Activated CD8-positive, alpha-beta memory T cell treated with anti-CD3 and anti-CD28 coated beads for 48 hours (primary cell): ENCODE measurements at places on chromosomes 5 and 9.

GRCh38 chr5:6480133-6481051 is 31.7 kb downstream of the UBE2QL1 start:
- DNase-seq, result no peak

DNA sequence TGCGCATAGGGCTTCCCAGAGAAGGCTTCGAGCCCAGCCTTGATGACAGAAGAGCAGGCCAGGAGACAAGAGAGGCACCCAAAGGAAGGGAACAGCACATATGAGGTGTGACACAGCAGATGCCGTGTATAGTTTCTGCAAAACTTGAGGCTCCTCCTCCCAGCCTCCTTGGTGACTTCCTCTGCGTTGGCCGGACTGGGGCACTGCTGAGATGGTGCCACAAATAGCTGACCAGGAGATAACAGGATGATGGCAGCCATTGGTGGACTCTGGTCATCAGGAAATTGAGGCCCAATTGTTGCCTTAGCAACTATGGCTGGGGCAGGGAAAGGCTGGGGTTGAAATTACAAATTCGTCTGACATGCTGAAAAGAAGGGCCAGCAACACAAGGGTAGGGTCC is 4.8 kb upstream of the ZNF79 start:
- DNase-seq, result no peak

DNA sequence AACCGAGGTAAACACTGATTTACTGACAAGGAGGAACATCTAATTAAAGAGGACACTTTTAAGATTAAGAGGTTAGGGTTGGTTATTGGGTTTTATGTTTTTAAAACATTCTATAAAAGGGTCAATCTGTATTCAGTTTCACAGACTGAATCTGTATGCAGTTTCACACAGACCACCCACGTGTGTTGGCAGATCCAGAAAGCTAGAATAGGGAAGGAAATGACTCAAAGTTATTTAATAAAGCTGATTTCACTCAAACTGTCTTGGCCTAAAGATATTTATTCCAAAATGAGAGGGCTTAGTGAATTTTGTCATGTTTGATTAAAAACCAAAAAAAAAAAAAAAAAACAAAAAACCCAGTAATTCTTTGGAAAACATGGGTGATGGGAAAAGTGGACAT is 140.2 kb downstream of the SLC24A2 start:
- no peak for DNase-seq

- DNase-seq, result no peak
Observed at GRCh38 chr5:176780176-176781053, 29.9 kb upstream of the UNC5A start.

DNA sequence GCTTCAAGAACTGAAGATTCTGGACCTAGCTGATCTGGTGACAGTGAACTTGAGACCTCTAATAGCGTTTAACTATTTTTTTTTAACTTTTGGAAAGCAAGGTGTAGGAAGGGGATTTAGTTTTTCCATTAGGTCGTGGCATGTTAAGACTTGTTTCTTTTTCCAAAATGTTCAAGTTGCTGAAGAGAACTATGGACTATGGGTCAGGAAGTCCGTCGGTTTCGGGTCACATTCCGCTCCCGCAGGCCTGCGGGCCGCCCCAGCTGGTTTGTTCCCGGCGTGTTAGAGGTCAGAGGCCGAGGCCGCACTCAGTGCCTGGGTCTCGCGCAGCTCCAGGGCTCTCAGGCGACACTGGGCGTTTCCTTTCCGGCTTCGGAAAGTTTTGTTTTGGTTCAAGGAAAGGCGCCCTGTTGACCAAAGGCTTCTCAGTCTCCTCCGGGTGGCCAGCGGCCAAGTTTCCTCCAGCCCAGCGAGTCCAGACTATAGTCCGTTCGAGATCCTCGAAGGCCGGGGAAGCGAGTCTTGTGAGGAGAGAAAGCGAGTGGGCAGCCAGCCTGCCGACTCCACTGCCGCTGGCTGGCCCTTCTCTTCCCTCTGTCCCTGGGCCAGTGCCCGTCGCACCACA is 586 bp upstream of the FCHO2 start:
- DNase-seq, result no peak

DNA sequence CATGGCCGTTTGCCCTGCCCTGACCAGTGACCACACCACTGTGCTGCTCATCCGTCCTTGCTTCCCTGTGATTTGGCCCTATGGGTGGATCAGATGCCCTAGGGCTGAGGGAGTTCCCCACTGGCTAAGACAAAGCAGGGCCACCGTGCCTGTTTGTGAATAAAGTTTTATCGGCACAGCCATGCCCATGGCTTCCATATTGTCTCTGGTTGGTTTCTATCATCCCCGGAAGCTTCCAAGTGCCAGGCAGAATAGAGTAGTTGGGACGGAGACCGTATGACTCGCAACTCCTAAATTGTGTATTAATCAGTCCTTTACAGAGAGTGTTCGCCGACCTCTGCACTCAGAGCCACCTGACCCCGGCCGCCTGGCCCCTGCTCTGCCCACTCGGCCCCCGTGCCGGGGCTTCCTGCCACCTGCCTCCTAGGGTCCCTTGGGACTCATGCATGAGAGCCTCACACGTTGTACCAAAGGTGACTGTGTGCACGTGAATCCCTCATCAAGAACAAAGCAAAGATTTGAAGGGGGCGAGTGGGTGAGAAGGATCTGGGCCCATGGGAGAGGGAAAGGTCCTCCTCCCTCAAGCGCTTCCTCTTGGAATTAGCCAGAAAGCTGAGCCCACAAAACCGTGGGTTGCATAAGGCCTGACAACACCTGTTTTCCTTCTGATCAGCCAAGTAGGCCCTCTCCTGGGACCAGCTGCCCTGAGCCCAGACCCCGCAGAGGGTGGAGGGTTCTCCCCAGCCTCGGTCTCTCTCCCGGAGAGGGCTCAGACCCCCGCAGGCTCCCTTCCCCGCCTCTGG is 11.7 kb upstream of the FCN2 start:
- no peak for DNase-seq

DNA sequence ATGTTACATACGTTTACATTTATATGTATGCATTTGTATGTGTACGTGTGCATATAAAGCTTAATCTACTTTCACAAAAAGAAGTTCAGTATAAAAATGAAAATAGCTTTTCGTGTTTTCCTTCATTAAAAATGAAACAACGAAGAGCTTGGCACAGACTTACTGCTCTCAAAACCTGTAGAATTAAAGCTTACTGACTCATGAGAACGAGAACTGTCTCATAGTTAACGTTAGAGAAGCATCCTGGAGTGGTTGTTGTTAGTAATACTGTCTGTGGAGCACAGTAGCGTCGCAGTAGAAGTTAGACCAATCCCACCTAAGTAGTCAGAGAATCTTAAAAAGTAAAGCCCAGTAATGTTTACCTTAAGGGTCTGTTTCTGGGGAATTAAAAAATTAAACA is 1.3 kb downstream of the MAT2B start:
- no peak for DNase-seq

GRCh38 chr5:97355775-97356174 is 172.7 kb upstream of the RIOK2 start:
- no peak for DNase-seq

DNA sequence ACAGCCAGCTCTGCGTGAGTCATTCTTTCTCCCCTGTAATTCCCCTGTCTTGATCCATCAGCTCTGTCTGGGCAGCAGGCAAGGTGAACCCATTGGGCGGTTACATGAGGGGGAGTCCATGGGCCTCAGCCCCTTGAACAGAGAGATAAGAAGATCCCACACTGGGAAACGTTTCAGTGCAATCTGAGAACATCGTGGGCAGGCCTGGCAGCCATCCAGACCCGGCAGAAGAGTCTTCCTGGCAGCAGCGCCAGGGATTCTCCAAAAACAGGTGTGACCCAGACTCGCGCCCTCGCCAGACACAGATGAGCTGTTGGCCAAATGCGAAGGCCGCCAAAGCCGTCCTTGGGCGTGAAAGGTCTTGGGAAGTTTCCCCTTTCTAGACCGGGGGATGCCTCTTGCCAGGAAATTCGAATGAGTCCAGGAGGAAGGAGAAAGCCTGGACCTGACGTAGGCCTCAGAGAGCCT is 6.4 kb upstream of the SLC12A7 start:
- DNase-seq, result no peak

GRCh38 chr5:75656311-75657003 is 45.2 kb downstream of the ANKDD1B start:
- DNase-seq, result no peak

- no peak for DNase-seq
Observed at GRCh38 chr5:168291964-168292785, 730 bp downstream of the WWC1 start.

GRCh38 chr9:80040457-80040856 is 468.7 kb downstream of the TLE4 start:
- no peak for DNase-seq

- DNase-seq, result no peak
Observed at GRCh38 chr9:133842721-133843227, 104.6 kb upstream of the SARDH start.

DNA sequence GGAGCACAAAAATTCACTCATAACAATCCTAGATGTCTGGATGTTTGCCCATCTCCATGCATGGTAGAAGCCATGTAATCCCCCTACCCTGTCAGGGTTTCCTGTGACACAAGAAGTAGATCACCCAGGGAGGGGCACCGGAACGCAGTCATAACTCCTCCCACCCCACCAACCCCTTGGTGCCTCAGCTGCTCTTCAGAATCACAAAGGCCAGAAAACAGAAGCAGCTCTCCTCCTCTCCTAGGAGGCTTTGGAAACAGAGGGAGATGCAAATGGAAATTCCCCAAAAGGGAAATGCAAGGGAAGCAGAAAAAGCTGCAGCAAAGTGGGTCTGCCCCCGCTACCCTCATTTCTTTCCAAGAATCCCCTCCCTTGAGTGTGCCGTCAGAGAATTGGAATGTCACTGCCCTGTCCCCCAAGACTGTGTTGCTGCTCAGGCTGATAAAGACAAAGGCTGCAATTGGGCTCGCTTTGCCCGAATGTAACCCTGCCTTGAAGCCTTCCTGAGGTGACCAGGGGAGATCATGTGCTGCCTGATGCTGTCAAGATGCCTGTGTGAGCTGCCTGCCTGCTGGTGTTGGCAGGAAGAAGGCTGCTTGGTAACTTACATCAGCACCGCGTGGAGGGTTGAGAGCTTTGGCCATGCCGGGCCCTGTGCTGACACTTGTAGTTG is 65.5 kb upstream of the ABCA1 start:
- no peak for DNase-seq

DNA sequence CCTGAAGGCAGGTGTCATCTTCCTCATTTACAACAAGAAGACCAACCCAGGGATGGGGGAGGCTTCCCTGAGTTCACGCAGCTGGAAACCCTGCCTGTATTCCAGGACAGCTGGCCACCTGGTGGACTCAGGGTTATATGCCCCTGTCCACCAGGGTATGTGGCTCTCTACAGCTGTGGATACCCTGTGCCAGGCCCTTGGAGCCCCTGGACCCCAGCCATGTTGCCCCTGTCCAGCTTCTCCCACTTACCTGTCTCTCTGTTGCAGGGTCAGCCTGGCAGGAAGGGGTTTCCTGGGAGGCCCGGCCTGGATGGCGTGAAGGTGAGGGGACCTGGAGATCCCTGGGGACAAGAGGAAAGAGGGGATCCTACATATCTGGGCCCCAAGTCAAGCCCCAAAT is 79.7 kb upstream of the ORM1 start:
- DNase-seq, result no peak

- no peak for DNase-seq
Observed at GRCh38 chr5:74183041-74183440, 457.5 kb downstream of the ENC1 start.

DNA sequence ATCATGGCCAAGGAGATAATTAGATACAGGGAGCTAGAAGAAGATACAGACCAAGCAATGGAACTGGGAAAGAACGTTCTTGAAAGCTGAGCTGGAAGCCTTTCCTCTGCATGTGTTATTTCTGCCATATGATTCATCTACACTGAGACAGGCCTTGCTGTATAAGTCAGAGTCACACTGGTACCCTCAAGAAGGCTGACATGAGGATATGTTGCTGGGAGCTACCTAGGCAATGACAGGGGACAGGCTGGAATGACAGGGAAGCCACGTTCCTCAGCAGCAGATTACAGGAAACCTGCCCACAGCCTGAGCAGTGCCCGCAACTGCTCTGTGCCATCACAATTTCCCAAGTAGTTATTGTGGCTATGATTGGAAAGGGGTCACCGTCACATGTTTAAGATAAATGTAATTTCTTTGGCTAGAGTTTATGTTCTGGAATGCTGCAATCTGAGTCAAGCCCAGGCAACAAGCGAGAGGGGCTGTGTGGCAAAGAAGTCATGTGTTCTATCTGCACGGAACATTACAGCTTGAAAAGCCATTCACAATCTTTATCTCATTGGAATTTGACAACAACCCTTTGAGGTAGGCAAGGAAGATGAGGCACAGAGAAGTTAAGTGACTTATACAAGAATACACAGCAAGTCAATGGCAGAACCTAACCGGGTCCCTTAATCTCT is 108.2 kb downstream of the TTLL11 start:
- DNase-seq, result no peak

- DNase-seq, result no peak
Observed at GRCh38 chr5:172988276-172988675, 4.7 kb downstream of the ATP6V0E1 start.
